ENCODE measurements at places on chromosomes 1 and 21.

DNA sequence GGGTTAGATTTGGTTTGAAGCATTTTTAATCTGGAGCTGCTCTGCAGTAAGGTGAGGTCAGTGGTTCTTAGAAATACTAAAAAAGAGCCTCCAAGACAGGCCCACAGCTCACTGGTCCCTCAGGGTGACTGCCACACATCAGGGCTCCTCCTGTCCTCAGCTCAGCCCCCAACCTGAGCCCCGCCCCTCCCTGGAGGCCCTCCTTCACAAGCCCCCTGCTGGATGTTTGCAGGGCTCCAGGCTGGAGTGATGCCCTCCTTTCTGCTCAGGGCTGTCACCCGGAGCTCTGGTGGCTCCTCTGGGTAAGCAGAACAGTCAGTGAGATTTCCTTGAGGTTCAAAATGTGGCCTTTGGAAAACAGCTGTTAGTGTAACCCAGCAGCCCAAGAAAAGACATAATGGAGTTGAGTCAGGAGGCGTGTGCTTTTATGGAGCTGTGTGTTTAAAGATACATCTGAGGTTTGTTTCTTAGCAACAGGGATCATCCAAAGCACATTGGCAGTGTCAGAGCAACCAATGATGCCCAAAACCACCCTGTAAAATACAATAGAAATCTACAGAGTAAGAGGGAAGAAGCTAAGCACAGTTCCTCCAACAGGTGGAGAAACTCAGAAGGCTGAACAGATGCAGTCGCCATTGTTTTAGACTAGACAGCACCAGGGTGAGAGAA lies 21.4 kb downstream of the STUM start:
- DNase-seq = no peak

DNA sequence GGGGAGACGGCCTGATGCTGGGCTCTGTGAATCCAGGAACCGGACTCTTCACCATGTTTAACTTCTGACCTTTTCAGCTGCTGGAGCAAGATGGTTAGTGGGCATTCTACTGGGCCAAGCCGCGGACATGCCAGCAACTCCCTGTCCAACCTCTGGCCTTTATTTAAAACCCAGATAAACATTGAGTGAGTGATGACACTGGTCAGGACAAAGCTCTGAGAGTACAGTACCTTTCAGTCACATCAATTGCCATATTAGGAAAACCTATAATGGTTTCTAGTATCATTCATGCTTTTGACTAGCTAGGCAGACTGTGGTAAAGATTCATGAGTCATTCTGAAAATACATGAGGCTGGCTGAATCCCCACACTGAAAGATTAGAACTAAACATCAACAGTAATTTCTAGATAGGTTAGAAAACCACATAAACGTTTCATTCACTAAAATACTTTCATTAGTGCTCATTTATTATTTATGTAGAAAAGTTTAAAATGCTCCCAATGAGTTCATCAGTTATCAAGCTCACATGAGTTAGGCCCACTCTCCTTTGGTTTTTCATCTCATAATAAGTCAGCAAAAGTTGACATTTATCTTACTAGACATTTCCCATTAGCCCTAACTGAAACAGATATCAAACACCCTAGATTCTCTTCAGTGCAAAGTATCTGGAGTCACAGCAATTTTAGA lies 7.1 kb upstream of the ACTA1 start:
- no peak for DNase-seq

DNA sequence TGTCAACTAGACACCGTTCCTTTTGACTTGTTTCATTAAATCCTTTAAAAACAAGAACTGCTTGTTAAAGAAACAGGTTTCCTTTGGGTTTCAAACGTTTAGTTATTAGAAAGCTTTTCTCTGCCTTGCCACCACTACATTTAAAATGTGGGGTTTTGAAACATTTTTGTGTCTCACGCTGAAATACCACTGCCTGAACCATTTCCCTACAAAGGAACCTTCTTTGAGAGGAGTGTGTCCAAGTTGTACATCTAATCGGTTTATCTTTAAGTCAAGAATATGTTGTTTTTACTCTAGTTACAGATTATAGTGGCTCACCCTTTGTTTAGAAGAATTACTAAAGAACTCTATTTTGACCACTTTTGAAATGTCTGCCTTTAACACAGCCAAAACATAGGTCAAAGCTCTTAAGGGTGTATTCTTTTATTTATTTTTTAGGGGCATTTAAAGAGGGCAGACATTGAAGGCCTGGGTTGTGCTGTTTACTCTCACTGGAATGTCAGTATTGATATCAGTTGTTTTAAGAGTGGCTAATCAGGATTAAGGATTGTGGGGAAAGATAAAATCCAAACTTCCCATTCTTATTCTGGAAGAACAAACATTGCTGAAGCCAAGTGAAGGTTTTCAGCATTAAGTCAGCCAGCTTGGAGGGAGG lies 143.4 kb downstream of the GALNT2 start:
- DNase-seq = no peak

DNA sequence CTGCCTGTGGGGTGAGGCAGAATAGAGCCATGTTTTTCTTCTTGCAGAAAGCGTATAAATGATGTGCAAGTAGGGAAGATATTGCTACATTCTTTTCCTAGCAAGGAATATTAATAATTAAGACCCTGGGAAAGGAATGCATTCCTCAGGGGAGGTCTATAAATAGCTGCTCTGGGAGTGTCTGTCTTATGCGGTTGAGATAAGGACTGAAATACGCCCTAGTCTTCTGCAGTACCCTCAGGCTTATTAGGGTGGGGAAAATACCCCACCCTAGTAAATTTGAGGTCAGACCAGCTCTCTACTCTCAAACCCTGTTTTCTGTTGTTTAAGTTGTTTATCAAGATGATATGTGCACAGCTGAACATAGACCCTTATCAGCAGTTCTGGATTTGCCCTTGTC lies 155.9 kb upstream of the HMCN1 start:
- DNase-seq = no peak

DNA sequence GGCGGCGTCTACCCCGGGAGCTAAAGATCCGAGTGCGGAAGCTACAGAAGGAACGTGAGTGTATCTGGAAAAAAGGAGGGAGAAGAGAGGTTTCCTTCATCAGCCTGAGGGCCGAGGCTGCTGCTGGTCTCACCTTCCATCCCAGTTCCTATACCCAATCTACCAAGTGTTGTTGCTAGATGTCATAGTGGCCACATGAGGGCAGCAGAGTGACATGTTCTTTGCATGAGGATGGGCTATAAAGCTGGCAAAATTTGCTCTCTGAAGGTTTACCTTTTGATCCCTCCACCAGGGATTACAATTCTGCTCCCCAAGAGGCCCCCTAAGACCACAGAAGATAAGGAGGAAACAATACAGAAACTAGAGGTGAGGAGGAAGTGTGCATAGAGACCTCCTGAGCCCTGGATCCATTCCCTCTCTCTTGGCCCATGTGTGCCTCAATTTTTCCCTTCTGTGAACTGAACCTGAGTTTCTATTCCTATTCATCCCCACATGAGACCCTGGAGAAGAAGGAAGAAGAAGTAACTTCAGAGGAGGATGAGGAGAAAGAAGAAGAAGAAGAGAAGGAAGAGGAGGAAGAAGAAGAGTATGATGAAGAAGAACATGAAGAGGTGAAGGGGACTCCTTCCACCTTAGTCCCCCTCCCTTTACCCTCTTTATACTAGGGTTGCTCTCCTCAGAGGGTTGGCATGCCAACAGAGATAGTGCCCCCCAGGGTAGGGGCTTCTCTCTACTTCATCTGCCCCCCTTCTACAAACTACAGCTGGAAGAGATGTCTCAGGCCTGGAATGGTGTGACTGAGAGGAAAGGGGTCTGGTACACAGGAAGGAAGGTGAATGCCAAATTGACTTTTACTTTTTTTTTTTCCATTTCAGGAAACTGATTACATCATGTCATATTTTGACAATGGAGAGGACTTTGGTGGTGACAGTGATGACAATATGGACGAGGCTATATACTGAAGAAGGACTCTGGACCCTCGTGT lies 13.3 kb downstream of the POLR3GL start:
- peak; percentile 90 for DNase-seq

DNA sequence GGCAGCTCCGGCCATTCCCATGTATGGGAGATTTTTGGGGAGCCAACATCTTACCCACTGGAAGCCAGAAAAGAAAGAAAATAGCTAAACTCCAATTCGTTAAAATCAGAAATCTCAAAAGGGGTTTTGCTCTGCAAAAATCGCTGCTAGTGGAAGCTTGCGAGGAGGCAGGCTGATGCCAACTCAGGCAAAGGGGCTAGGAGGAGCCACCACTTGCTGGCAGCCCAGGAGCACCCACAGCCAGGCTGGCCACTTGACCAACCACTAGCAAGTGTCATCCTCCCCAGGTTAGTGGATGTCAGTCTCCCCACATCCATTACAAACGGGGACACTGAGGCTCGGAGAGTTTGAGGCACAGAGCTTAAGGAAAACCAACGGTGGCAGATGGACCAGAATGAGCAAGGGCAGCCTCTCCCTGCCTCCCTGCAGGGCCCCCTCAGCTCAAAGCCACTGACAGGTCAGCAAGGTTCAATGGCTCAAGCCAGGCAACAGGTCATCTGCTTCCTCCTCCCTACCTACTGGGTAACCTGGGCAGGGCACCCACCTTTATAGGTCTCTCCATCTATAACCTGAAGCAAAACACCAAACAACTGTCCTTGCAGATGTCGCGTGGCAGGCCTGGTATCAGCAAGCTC lies 10.8 kb downstream of the KCNN3 start:
- no peak for DNase-seq

DNA sequence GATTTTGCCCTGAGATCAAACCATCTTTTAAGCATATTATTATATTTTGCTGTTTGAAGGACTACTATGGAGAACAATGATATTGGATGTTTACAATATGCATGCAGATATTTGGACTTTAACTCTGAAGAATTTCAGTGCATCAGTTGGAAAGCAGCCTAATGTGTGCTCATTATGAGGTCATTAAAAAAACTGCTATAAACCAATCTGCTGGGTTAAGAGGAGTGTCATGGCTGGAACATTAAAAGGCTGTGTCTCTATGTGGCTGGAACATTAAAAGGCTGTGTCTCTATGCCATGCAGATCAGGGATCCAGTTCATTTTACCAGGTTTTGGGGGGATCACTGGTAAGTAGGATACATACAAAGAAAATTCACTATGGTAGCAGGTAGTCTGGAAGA lies 77.6 kb downstream of the SPATA46 start:
- no peak for DNase-seq

DNA sequence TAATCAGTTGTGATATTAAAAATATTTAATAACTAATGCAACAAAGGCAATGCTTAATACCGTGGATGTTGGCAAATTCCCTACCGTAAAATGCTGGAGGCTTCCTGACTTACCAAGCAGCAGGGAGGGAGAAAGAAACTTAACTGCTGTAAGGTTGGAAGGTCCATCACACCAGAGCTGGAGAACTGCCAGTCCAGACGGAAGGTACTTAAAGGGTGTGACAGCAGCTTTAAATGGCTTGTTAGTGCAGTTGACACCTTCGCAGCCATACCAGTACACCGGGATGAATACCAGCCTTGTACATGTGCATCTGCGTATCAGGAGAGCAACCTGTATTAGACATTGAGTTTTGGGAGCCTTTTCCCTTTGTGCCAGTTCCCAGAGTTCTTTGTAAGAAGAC lies 269.5 kb upstream of the NCAM2 start:
- DNase-seq = no peak

DNA sequence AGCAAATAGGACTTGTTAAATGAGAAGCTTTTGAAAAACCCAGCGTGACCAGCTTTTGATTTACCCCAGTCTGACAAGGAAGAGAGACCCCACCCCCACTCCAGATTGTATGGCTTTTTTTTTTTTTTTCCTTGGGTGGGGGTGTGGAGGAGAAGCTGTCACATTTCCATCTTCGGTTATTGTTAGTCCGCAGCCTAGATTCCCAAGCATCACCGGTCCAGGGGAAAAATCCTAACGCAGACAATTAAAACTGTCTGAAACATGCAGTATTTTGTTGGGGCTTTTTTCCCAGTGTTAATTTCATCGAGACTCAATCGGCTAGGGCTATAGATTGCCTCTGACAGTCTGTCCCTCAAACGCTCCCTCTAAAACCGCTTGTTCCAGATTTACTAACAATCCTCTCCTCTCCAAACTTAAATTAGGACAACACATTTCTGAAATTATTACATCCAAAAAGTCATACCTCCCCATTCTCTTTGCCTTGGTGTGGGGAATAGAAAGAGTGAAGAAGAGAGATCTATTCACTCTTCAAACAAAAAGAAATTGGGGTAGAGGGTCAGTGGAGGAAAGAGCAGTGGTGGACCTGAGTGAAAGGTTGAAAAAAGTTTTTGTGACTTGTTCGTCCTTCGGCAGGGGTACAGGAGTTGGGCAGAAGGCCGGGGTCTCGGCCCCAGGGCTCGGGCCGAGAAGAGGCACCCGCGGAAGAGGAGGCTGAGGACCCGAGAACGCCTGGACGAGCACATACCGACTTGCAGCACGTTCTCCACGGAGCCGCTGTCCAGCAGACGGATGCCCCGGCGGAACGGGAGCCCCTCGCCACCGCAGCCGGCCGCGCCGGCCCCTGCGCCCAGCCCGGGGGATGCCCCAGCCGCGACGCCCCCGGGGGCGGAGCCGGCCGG lies 1.1 kb downstream of the ZSWIM5 start:
- peak; percentile 56 for DNase-seq

DNA sequence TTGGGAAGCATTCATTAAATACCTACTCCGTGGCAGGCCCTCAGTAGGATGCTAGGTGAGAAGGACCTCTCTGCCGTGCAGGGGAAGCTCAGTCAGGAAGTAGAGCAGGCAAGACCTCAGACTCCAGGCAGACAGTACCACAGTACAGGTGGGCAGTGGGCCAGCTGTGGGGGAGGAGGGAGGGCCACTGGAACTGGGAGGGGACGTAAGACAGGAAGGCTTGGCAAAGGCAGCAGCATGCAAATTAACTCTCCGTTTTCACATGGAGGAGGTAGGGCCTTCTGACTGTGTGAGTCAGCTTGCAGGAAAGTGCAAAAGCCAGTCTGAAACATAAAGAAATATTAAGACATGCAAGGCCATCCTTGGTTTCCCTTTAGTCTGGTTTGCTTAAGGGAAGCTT lies 157.7 kb downstream of the TRIM33 start:
- peak; percentile 44 for DNase-seq

DNA sequence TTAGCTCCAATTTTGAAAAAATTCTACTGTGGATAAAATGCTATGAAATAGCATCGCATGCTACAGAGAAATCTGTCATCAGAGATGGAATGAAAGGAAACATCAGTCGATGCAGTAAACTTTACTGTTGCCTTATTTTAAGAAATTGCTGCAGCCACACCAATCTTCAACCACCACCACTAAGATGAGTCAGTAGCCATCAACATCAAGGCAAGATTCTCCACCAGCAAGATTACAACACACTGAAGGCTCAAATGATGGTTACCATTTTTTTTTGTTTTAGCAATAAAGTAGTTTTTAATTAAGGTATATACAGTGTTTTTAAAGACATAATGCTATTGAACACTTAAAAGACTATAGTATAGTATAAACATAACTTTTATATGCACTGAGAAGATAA lies 95.6 kb upstream of the JUN start:
- DNase-seq = no peak
